ENCODE measurements at places on chromosomes 6 and 20.

DNA sequence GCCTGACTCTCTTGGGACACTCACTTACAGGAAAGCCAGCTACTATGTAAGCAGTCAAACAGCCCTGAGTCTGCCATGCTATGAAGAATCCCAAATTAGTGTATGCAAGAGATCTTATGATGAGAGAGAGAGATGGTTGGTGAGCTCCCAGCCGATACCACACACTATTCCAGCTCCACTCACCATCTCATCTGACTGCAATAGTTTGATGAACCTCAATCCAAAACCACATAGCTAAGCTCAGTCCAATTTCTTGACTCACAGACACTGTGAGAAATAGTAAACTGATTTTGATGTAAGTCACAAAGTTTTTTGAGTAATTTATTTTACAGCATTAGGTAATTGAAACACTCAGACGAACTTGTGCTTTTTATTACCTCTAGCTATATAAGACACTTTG lies 441.4 kb downstream of the COL12A1 start:
- DNase-seq, result no peak

- no peak for DNase-seq
Observed at GRCh38 chr20:21063276-21063675, 42.9 kb downstream of the LINC00237 start.

DNA sequence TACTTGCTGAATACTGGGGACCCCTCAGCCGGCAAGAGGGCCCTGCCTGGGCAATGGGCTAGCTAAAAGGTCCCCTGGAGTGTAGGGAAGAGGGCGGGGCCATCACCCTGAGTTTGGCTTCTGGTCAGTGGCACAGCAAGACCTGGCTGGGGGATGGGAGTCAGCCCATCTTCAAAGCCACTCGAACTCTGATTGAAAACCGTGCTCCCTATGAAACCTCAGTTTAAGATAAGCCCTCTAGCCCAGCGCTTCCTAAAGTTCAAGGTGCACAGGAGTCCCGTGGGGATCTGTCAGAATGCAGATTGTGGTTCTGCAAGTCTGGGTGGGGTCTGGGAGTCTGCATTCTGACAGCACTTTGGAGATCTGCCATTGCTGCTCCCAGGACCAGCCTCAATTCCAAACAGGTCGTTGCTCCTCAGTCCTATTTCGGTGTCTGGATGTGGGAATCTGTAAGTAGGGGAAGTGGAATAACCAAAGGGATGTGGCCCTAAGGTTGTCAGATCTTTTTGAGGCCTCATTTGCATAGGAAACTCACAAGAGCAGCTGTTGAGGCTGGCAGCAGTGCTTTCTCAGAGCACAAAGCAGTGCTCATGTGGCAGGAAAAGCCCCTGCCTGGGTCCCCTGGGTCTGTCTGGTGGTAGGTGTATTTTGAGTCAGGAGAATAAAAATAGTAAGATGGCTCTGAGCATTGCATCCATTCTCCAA lies 85.3 kb upstream of the SCP2D1 start:
- DNase-seq, result no peak

- DNase-seq, result no peak
Observed at GRCh38 chr20:31260326-31260932, 3.0 kb downstream of the DEFB115 start.

- no peak for DNase-seq
Observed at GRCh38 chr6:142387997-142388815, 86.4 kb downstream of the ADGRG6 start.

GRCh38 chr6:41939848-41940758 lies 1.5 kb downstream of the CCND3 start:
- DNase-seq, result peak; percentile 19

GRCh38 chr6:43014434-43014909 lies 423 bp downstream of the KLHDC3 start:
- DNase-seq, result no peak

DNA sequence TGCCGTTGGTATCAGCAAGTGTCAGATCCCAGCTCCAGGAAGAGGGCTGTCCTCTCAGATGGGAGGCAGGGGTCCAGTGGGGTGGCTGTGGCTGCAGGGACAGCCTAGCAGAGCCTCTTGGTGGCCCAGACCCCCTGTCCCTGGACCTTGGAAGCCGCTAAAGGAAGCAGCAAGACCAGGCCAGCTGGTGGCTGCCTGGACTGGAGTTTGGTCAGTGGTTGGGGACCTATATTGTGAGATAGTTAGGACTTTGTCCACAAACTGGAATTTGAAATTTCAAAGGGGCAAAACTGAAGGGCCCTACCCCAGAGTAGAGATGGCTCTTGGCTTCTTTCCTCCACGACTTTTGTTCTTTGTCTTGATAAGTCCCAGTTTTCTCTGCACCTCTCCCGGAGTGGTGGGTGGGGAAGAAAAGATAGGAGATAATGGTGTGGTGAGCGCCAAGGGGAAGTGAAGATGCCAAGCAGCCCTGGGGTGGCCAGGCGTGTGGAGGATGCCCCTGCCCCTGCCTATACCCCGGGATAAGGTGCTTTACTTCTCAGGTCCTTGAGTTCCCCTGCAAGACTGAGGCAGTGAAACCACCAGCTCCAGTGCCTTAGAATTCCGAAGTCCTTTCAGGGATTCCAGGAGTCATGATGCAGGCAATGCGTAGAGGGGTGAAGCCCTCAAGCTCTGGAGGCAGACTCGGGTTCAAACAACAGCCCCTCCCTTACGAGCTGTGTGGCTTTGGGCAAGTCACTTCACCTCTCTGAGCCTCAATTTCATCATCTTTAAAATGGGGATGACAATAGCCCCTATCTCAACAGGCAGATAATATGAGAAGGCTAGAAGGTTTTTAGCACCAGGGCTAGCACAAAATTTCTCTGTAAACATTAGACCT lies 40.2 kb downstream of the HNF4A start:
- DNase-seq, result no peak

GRCh38 chr6:75180864-75181263 lies 25.0 kb downstream of the COL12A1 start:
- DNase-seq, result no peak

- no peak for DNase-seq
Observed at GRCh38 chr6:103273048-103273447, 1586.7 kb downstream of the HACE1 start.

DNA sequence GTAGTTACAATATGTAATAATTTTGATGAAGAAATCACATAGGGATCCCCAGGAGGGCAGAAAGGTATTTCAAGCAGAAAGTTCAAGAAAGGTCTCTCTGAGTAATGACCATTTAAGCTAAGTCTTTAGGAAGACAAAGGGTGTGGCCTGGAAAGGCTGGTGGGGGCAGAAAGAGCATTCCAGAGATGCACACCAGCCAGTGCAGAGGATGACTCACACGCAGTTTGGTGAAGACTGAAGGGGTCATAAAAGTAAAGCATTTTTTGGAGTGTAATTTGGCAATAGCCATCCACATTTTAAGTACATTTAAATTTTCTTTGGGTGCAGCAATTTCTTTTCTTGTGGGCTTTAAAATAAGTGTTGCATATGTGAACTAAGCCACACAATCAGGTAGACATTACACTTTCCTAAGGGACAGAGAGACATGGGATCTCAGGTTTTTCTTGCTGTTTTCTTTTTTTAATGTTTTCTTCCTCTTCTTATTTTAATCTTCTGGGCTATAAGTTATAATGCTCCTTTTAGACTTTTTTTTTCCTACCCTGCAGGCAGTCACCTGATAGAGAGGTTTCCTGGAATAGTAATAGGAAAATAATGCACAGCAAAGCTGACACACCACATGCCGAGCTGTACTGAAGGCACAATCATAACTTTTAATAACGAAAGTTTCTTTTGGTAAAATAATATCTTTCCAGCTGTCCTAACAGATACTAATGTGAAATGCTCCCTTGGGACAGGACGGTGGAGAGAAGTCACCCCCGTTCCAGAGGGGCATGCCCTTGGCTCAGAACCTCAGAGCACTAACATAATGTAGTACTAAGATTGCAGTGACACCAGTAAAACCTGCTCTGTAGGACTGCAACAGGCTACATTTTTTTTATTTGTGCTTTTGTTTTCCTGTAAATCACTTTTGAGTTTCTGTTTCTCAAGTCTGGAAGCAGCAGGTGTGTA lies 49.6 kb upstream of the PTPRK start:
- DNase-seq, result no peak

DNA sequence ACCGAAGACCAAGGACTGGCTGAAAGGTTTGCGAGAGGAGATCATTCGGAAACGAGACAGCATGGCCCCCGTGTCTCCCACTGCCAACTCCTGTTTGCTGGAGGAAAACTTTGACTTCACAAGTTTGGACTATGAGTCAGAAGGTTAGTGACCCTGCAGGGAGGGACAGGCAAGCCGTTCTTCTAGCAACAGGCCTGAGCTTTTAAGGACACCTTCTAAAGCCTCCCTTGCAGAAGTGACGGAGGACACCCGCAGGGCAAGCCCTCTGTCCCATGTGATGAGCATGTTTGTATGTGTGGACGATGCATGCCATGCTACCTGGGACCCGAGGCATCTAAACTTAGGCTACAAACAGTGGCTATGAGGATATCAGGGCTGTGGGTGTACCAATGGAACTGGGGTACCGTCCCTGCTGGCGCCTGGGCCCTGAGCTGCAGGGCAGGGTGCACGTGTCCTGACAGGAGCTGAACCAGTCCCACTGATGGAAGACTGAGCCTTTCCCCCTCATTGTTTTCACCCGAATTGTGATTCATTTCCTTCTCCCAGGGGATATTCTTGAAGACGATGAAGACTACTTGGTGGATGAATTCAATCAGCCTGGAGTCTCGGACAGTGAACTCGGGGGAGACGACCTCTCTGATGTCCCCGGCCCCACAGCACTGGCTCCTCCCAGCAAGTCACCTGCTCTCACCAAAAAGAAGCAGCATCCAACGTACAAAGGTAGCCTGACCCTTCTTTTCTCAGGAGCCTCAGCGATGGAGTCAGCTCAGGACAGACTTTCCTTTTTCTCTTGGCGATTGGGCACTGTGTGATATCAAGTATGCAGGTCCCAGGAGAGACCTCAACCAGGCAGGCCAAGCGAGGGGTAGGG lies 84.4 kb downstream of the SERAC1 start:
- DNase-seq, result no peak

DNA sequence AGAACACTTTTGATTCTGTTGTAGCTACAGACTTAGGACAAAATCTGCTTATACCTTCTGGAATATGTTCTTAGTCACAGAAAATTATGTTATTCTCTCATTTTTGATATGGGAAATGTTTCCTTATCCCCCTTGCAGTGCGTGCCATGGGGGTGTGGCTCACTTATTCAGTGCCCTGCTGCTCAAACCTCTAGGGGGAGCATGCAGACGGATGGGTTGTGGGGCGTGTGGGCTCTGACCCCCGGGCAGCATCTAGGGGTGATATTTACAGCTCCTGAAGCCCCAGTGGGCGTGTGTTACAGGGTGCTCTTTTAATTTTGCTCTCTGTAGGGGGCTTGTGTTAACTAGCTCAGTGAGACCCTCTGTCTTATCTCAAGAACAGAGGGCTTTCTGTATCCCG lies 61.3 kb upstream of the FERMT1 start:
- no peak for DNase-seq

- no peak for DNase-seq
Observed at GRCh38 chr20:38883981-38884733, 42.1 kb upstream of the FAM83D start.

DNA sequence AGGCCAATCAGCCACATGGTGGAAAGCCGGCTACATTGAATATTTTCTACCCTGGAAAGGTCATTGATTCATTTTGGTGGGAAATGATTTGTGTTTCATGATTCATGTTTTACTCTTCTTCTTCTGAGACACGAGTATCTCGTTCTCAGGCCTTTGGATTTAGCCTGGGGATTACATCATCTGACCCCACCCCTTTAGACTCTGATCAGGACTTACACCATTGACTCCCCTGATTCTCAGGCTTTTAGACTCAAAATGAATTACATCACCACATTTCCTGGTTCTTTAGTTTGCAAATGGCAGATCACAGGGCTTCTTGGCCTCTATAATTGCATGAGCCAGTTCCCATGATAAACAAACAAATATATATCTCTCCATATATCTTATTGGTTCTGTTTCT lies 228.8 kb downstream of the ADGRG6 start:
- no peak for DNase-seq

DNA sequence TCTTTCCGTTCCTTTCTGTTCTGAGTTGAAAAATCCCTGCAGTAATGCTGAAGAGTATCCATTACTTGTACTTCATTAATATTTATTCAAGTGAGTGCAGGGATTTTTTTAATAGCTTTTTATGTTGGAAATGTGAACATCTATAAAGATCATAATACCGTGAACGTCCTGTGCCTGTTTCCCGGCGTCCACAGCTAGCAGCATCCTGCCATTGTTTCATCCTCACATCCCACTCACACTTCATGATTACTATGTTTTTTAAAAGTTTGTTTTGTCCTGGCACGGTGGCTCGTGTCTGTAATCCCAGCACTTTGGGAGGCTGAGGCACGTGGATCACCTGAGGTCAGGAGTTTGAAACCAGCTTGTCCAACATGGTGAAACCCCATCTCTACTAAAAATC lies 54.3 kb downstream of the SASH1 start:
- no peak for DNase-seq

DNA sequence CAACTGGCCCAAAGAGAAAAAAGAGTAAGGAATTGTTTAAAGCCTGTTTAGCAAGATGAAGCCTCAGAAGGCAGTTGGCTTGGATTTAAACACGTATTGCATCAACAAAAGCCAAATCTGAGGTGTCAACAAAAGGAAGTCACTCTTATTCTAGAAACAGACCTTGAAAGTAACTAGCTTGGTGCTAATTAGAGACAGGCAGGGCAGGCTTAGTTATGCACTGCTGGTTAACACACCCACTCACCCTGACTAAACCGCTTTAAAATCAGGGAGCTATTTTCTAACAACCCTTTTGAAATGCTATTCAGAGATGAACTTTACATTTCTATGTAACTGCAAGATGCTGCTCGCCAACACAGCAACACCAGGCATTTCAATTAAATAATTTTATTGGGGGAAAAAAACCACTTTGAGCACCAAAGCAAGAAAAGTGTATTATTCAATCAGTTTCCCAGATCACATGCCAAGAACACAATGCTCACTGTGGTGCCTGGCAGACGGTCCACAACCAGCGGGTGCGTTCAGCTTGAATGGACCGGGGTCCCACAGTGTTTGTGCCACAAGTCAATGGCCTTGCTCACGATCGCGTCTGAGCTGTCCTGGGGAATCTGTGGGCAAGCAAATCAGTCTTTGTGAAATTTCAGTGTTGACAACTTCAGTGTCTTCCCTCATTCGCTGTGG lies 23.6 kb downstream of the TBC1D7 start:
- DNase-seq, result no peak

- no peak for DNase-seq
Observed at GRCh38 chr20:22511943-22512910, 72.1 kb downstream of the FOXA2 start.
